ENCODE measurements at places on chromosomes 16 and 17. TPM values are rescaled to one million over a fixed set of nuclear protein-coding genes. Genes with fewer than 3 reads are reported as not detected.

DNA sequence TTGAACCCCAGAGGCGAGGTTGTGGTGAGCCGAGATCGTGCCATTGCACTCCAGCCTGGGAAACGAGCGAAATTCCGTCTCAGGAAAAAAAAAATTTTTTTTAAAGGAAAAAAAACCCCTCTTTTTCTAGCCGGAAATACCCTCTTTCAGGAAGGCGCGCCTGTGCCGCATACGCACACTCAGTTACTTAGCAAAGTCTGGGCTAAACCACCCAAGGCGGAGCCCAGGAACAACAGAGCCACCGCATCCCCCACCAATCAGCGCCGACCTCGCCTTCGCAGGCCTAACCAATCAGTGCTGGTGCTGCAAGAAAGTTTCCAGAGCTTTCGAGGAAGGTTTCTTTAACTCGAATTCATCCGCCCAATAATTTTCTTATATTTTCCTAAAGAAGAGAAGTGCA lies 510.4 kb downstream of the KCNJ18 start:
- DNase-seq = no peak
- H3K4me1 ChIP-seq = no peaks in the 10 kb centered on the region
- no peak overlapping the region for H3K27ac ChIP-seq
- H3K27me3 ChIP-seq = no peaks in the 10 kb centered on the region
- H3K4me3 ChIP-seq = no peak overlapping the region
- H3K36me3 ChIP-seq = no peaks in the 10 kb centered on the region

Gene CD300LB
- total RNA-seq = not detected

Gene TMEM114
- total RNA-seq = not detected

DNA sequence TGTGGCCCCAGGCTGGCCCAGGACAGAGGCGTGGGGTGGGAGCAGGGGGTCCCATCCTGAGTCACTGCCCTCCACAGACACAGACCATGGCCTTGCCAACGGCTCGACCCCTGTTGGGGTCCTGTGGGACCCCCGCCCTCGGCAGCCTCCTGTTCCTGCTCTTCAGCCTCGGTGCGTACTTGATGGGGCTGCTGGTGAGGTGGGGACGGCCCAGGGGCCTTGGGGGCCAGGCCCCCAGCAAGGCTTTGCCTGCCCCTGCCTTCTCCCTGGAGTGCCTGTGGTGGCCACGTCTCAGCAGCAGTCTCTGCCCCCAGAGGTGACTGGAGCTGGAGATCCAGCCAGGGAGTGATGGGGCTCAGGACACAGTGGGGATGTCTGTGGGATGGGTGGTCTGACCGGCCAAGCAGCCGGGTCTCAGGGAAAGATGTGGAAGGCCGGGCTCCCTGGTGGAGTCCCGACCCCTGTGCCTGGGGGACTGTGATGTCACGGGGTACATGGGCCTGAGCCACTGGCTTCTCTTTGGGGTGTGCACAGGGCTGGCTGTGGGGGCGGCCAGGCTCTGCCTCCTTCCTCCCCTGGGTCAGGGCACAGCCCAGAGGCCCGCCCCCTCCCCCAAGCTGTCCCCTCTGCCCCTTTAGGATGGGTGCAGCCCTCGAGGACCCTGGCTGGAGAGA lies 2.2 kb downstream of the MSLN start:
- no peaks in the 10 kb centered on the region for H3K36me3 ChIP-seq
- no peak overlapping the region for H3K4me3 ChIP-seq
- no peak overlapping the region for H3K27ac ChIP-seq
- H3K27me3 ChIP-seq = peaks cover 2% of the 10 kb centered on the region
- no peak for DNase-seq

Gene TBC1D3E
- total RNA-seq = not detected

GRCh38 chr16:54286366-54287130 lies at the start of gene IRX3:
TSS of gene IRX3 (minus strand) at chr16:54286787. CDS start at chr16:54286050, 737 bp downstream.
- peak within 1 kb of the TSS; percentile 62 for H3K4me3 ChIP-seq
- no peak within 1 kb of the TSS for H3K27ac ChIP-seq
- DNase-seq = peak; percentile 38
- H3K4me1 ChIP-seq = peaks cover 33% of the 10 kb centered on the region
- no peaks in the 10 kb centered on the region for H3K36me3 ChIP-seq

Gene CD79B
- 28.0 TPM for total RNA-seq

DNA sequence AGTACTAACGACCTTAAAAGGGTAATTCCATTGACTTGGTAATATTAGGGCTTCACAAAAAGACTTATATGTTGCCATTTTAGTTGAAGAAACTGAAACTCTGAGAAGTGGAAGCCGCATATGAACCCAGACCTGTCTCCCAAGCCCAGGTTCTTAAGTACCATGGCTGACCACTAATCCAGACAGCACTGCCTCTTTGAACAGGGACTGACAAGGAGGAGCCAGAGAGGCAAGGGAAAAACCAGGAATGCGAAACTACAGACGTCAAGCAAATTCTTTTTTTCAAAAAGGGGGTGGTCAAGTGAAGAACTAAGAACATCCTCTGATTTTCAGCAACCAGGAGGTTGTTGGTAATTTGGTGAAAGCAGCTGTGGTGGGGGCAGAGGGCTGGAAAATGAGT lies 15.2 kb downstream of the CYB5D1 start:
- no peak overlapping the region for H3K27ac ChIP-seq
- H3K4me1 ChIP-seq = peaks cover 10% of the 10 kb centered on the region
- no peak overlapping the region for H3K4me3 ChIP-seq
- H3K27me3 ChIP-seq = no peaks in the 10 kb centered on the region
- DNase-seq = no peak

Gene USP43
- total RNA-seq = 0.25 TPM

- H3K27ac ChIP-seq = no peak overlapping the region
- H3K36me3 ChIP-seq = peaks cover 9% of the 10 kb centered on the region
- no peaks in the 10 kb centered on the region for H3K4me1 ChIP-seq
- H3K4me3 ChIP-seq = no peak overlapping the region
- peaks cover 6% of the 10 kb centered on the region for H3K27me3 ChIP-seq
- no peak for DNase-seq
Observed at GRCh38 chr17:4536742-4537411, 18.3 kb downstream of the MYBBP1A start.

GRCh38 chr16:57749101-57749692 lies 13.6 kb downstream of the KATNB1 start:
- H3K27ac ChIP-seq = no peak overlapping the region
- DNase-seq = no peak
- no peaks in the 10 kb centered on the region for H3K4me1 ChIP-seq
- H3K36me3 ChIP-seq = peaks cover 8% of the 10 kb centered on the region
- H3K27me3 ChIP-seq = no peaks in the 10 kb centered on the region

Gene KAT8
- 63.1 TPM for total RNA-seq

- no peaks in the 10 kb centered on the region for H3K36me3 ChIP-seq
- H3K4me3 ChIP-seq = no peak overlapping the region
- H3K27me3 ChIP-seq = peaks cover 18% of the 10 kb centered on the region
- no peak overlapping the region for H3K27ac ChIP-seq
Observed at GRCh38 chr17:33091271-33091670, 99.6 kb downstream of the SPACA3 start.

Gene KRTAP4-1
- not detected for total RNA-seq
